ENCODE measurements at places on chromosomes 4 and X. TPM values are rescaled to one million over a fixed set of nuclear protein-coding genes. Genes with fewer than 3 reads are reported as not detected.

- no peak for DNase-seq
Measured at GRCh38 chrX:4674028-4674782, 960.8 kb upstream of the PRKX start.

- DNase-seq, result no peak
Measured at GRCh38 chr4:114282937-114283336, 303.5 kb upstream of the ARSJ start.

The DUSP9 gene
- 10.2 TPM for total RNA-seq

The NPNT gene
- not detected for total RNA-seq

- DNase-seq, result no peak
Measured at GRCh38 chrX:103737696-103738095, 27.0 kb downstream of the TMEM31 start.

DNA sequence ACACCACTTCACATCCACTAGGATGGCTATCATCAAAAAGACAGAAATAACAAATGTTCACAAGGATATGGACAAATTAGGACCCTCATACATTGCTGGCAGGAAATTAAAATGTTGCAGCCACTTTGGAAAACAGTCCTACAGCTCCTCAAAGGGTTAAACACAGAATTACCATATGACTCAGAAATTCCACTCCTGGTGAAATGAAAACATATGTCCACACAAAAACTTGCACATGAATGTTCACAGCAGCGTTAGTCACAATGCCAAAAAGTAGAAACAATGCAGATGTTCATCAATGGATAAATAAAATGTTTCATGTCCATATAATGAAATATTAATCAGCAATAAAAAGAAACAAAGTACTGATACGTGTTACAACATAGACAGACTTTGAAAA is 15.1 kb downstream of the S100G start:
- peak; percentile 4 for DNase-seq

The SORBS2 gene
- 3.3 TPM for total RNA-seq

- no peak for DNase-seq
Measured at GRCh38 chrX:70970482-70970995, 39.6 kb upstream of the SLC7A3 start.

GRCh38 chrX:130144509-130144908 is 21.1 kb downstream of the AIFM1 start:
- no peak for DNase-seq

- DNase-seq, result no peak
Measured at GRCh38 chr4:37994569-37994968, 34.4 kb downstream of the PTTG2 start.

DNA sequence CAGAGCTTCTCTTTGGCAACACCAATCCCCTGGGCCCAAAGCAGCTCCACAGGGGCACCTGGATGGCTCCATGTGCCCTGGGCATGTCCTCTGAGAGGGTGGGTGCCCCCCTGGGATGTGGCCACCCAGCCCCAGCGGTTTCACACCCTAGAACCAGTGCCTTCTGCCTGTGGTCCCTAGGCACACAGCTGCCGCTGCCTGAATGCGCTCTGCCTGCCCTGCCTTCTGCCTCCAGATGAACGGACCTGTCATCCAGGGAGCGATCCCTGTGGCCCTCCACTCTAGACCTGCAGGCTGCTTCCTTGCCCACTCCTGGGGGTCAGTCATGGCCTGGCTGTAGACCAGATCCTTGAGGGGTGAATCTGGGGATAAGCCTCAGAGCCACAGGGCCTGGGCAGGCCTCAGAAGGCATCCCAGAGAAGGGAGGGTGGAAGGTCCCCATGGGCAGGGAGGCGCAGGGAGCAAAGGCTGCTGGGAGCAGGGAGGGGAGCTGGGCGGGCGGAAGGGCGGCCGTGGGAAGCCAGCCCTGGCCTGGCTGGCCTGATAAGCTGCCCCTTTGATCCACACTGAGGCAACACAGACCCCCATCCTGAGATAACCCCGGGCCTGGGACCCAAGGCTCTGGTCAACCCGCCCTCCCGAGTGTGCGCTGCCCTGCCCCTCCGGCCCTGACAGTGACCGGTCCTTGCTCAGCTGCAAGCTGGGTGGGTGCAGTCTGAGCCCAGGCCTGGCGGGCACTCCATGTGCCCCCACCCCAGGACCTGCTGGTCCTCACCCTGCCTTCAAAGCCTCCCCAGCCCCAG is 8.1 kb upstream of the FGFR3 start:
- DNase-seq, result no peak

DNA sequence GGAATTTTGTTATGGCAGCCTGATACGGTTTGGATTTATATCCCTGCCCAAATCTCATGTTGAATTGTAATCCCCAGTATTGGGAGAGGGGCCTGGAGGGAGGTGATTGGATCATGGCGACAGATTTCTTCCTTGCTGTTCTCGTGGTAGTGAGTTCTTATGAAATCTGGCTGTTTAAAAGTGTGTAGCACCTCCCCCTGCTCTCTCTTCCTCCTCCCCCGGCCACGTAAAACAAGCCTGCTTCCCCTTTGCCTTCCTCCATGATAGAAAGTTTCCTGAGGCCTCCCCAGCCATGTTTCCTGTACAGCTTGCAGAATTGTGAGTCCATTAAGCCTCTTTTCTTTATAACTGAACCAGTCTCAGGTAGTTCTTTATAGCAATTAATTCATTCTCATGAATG is 37.9 kb downstream of the SUPT20HL2 start:
- DNase-seq, result no peak

- DNase-seq, result no peak
Measured at GRCh38 chr4:105541420-105541819, 11.0 kb upstream of the ARHGEF38 start.

The TMEM192 gene
- 7.3 TPM for total RNA-seq

GRCh38 chr4:88937081-88937480 is 119.9 kb downstream of the FAM13A start:
- peak; percentile 18 for DNase-seq

DNA sequence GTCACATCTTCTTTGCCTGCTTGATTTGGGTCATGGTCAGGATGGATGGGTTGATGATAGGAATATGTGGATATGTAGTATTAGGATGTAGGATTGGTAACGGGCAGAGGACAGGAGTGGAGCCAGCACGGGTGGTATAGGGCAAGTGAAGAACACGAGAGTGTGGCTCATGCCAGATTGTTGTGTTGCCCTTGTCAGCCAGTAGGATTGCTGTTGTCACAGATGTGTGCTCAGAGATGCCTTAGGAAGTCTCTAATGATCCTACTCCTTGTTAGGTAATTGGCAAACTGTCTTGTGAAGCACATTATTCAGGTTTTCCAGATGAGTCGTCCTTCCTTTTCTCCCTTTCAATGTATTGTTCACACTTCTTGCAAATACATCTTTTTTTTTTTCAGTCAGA is 5.5 kb downstream of the ATP10D start:
- peak; percentile 41 for DNase-seq

DNA sequence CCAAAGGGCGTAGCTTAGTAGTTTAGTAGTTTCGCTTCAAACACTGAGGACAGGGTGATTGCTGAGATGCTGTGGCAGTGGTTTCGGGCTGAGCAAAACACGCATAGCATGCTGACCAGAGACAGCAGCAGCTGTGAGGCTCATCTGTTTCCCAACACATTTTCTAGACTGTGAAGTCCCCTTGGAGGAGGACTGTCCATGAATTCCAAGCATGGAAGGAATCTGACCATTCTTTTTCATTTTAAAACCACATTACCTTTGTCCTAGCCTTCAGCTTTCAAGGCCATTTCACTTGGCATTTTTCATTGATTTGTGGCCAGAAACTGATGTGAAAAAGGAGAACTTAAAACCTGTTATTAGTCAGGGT is 240.9 kb downstream of the PALLD start:
- no peak for DNase-seq

- no peak for DNase-seq
Measured at GRCh38 chrX:46072791-46073190, 472.4 kb downstream of the ZNF674 start.

DNA sequence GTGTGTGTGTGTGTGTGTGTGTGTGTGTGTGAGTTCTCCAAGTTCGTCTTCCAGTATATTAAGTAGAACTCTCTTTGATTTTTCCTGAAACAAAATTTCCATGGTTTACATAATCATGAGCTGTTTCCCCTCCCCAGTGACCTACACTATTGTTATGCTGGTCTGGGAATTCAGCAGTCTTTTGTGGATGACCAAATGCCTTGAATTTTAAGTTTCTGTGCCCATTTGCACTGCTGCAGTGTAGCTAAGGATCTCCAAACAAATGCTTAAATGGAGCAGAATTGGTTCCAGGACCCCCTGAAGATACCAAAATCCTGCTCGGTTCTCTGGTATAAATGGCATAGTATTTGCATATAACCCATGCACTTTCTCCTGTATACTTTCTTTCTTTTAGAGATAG is 77.2 kb upstream of the SLC34A2 start:
- DNase-seq, result no peak

All from Daoy (cell line).